H1 (cell line): ENCODE measurements at places on chromosomes 7 and 10. TPM values are rescaled to one million over a fixed set of nuclear protein-coding genes. Genes with fewer than 3 reads are reported as not detected.

GRCh38 chr7:150412518-150413488 is 33.7 kb downstream of the ZNF775 start:
- no peak for DNase-seq

DNA sequence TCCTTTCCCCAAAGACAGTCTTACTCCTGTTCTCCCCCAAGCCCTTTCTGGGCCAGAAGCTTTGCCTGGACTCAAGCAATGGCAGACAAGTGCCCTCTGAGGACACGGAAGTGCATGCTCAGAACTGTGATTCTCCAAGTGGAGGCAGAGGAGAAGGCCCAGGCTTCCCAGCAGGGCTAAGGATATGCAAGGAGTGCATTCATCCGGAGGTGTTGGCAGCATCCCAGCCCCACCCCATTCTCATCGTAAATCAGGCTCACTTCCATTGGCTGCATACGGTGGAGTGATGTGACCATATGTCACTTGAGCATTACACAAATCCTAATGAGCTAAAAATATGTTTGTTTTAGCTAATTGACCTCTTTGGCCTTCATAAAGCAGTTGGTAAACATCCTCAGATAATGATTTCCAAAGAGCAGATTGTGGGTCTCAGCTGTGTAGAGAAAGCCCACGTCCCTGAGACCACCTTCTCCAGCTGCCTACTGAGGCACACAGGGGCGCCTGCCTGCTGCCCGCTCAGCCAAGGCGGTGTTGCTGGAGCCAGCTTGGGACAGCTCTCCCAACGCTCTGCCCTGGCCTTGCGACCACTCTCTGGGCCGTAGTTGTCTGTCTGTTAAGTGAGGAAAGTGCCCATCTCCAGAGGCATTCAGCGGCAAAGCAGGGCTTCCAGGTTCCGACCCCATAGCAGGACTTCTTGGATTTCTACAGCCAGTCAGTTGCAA is 1.4 kb upstream of the RBP3 start:
- no peak for DNase-seq

DNA sequence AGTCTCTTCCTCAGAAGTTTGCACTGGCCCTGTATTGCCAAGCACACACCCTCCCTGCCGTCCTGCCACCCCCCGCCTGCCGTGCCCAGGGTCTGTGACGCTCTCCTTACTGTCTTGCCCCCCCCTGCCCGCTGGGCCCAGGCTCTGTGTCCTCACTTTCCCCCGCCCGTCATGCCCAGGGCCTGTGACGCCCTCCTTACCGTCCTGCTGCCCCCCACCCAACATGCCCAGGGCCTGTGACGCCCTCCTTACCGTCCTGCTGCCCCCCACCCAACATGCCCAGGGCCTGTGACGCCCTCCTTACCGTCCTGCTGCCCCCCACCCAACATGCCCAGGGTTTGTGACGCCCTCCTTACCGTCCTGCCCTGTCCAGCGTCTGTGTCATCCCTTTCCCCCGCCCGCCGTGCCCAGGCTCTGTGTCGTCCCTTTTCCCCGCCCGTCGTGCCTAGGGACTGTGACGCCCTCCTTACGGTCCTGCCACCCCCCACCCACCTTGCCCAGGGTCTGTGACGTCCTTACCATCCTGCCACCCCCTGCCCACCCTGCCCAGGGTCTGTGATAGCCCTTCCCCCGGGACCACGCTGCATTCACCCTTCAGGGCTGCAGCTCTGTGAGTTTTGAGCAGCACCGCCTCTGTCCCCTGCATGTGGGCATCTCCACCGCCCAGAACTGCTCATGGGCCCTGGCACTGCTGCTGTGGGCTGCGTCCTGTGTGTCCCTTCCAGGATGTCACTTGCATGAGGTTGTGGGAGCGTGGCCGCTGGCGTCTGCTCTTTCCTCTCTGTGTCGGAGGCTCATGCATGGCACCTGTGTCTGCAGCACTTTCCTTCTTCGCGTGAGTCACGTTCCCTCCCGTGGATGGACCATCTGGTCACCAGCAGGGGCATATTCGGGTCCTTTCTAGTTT is 19.3 kb upstream of the PRKAR1B start:
- DNase-seq: no peak

GRCh38 chr7:26233902-26234511 is 32.5 kb downstream of the CBX3 start:
- DNase-seq: no peak

DNA sequence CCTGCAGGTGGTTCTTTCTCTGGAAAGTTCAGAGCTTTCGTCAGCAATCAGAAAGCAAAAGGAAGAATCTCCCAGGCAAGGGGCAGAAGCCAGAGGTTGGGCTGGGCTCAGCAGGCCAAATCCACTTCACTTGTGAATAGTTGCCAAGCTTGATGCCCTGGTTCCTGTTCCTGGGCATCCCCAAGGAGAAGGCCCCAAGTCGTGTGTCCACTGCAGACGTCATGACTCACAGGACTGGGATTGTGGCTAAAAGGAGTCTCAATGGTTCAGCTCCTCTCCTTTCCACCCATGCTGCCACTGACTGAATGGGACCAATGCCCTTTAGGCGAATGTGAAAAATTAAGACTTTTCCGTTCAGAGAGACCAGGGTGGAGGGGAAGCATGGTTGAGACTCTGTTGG is 38.6 kb upstream of the TRIM8 start:
- no peak for DNase-seq

DNA sequence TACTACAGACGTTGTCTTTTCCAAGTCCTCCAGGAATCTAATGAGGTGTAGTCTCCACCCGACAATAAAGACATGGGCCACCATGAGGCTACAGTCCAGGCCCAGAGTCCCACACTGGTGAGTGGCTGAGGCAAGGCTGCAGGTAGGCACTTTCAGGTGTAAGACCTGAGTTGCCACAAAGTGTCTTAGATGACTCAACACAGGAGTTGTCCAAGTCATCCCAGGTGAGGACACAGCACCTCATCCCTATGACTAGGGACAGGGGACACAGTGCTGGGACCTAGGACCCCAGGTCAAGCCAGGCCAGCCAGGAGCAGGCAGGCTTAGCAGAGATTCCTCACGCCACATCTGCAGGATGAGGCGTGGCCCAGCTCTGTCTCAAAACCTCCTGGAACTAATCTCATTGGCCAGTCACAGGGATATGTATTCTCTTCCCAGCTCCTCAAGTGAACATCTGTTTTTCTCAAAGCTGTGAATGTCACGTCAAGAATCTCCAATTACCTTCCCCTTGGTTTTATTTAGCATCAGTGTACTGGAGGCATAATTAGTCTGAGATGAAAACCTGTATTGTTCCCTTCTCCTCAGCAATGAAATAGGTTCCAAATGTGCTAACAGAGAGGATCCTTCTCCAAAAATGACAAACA is 254.6 kb downstream of the GRID1 start:
- no peak for DNase-seq

GRCh38 chr7:148289630-148290029 is 300.9 kb upstream of the C7orf33 start:
- no peak for DNase-seq

Gene GARIN1A
- total RNA-seq: 0.29 and 0.34 TPM in 2 replicates

Gene PTF1A
- not detected in 2 replicates for total RNA-seq

Gene ZNF117
- total RNA-seq: 10.2 and 13.0 TPM in 2 replicates

Gene PSMC2
- total RNA-seq: 139 and 141 TPM in 2 replicates
